ENCODE measurements at places on chromosomes 6 and 20.

DNA sequence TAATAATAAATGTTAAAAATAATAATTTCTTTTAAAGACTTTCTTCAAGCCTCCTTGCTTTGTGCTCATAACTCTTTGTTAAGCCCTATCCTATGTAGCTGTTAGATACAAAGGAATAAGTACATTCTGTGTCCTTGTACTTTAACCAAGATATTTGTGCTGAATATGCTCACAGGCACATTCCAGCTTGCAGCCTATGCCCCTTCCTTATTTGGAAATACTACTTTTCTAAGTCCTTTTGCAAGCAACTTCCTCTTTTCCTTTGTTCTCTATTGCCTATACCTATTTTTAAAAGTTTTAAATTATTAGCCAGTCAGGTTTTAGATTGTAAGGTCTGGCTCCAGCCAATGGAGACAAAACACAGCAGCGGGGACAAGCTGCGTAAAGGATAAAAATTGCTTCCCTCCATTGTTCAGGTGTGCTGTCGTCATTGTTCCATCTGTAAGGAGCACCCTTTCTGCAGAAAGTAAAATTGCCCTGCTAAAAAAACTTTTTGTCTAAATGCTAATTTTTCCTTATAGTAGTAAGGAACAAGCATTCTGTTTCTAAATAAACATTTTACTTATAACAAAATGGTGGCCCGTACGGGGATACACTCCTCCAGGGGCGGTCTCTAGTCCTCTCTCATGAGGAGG is 80.2 kb downstream of the SYTL3 start:
- no peak for DNase-seq

GRCh38 chr6:26613689-26614683 is 17.2 kb downstream of the ABT1 start:
- DNase-seq = no peak

- DNase-seq = peak; percentile 7
Observed at GRCh38 chr6:151765444-151765886, 42.0 kb upstream of the ESR1 start.

- DNase-seq = no peak
Observed at GRCh38 chr6:129124347-129124746, 241.4 kb downstream of the LAMA2 start.

DNA sequence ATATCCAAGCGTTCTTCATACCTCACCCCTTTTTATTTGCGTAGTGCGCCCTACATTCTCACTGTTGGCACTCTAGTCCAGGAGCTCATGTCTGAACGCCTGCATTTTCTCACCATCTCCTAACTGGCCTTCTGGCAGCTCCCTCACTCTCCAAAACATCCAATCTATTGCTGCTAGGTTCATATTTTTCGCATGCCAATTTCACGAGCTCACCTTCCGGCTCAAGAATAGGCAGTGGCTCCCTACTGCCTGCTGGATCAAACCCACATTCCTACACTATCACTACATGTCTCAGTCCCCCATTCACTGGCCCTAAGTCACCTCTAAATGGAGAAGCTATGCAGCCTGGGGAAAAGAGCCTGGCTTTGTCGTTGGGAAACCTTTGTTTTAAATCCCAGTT is 115.0 kb downstream of the IPCEF1 start:
- no peak for DNase-seq

- peak; percentile 72 for DNase-seq
Observed at GRCh38 chr20:5845681-5846615, 95.7 kb downstream of the SHLD1 start.

GRCh38 chr20:44832724-44833123 is 22.4 kb upstream of the RIMS4 start:
- DNase-seq = peak; percentile 43

DNA sequence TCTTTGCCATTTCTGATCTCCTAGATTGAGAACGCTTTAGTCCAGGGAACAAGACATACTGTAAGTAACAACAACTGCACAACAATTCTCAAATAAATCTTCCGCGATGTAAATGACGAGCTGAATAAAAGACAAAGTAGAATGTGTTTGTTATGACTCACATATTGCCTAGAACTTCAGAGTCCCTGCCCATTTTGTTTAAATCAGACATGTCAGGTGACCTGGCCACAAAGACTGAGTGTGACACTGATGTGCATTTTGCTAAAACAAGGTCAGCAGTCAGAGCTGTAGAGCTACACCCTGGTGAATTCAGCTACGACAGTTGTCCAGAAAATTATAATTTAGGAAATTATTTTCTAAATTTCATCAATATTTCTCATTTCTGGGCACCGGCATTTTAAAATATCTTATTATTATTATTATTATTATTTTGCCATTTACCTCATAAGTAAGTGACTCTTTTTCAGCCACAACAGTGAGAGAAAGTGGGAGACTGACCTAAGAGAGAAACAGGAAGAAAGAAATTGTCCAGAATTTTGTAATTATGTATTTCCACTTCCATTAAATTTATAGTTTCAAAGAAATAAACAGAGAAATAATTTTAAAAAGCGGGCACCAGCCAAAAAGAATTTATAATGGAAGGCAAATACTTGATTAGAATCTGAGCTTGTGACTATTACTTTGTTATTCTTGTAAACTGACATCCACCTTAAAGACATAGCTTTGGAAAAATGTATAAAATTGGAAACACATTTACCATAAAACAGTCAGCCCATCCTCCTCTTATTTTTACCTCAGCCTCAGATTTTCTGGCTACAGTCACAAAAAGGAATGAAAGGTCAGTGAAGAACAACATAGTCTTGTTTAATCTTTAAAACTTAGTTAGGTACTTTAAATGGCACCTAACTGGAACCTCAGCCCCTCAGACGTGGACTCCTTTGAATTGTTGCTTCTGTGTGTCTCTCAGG is 157.0 kb upstream of the CITED2 start:
- DNase-seq = no peak

DNA sequence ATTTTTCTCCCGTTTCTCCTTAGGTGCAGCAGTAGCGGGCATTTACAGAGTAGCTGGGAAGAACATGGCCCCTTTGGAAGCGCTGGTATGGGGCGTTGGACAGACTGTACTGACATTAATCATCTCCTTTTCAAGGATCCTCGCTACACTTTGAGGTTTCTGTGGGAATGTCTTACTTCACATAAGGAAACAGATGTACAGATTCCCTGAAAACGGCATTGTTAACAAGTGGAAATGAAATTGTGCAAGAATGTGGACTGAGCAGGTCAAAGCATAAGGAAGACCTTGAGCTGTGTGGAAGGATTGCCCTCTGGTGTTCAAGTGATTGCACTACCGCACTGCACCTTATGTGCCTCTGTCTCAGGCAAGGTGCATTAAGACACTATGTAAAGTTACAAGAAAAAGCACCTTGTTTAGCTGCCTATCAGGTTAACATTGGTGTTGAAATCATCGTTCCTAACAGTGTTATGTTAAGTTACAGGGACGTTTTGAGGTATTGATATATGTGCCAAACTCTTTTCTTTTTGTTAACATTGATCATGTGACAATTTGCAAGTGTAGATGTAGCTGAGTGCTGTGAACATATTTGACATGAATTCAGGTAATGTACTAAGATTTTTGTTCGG is 38.0 kb downstream of the TMEM170B start:
- peak; percentile 17 for DNase-seq

GRCh38 chr6:19417713-19418112 is 419.5 kb upstream of the ID4 start:
- DNase-seq = no peak

DNA sequence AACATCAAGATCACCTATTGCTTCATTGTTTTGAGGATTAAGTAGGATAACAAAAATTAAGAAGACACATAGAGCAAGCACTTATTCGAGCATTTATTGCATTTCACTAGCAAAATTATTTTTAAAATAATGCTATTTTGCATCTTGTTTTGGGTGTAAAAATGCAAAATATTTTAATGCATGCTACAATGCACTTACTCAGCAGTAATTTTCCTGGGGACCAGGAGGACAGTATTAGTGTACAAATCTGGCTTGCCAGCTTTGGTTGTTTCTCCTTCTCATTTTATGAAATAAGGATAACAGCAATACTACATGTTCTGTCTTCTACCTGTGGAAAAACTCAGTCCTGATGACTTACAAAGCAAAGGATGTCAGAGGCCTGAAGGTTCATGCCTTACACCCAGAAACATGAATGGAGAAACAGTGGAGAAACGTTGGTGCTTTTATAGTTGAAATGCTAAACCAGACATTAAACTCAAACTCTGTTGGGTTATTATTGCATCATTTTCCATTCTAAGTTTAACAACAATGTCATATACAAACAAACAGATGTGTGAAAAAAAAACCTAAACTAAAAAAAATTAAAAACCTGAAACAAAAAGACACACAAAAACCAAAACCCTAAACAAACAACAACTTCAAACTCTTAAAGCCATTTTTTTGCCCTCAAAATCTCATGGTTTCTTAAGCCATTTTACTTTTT is 50.2 kb upstream of the ATXN1 start:
- DNase-seq = no peak

- no peak for DNase-seq
Observed at GRCh38 chr6:3987576-3987975, 91.4 kb downstream of the FAM217A start.

- DNase-seq = no peak
Observed at GRCh38 chr6:107800564-107801164, 23.4 kb downstream of the SCML4 start.

GRCh38 chr20:61322151-61322865 is 70.2 kb downstream of the CDH4 start:
- no peak for DNase-seq

- no peak for DNase-seq
Observed at GRCh38 chr6:57147401-57147800, 24.7 kb upstream of the BAG2 start.

GRCh38 chr20:41617059-41617901 is 897 bp downstream of the CHD6 start:
- DNase-seq = no peak

GRCh38 chr6:154161689-154162088 is 122.6 kb downstream of the OPRM1 start:
- no peak for DNase-seq

- no peak for DNase-seq
Observed at GRCh38 chr20:14538433-14538832, 201.0 kb upstream of the FLRT3 start.

DNA sequence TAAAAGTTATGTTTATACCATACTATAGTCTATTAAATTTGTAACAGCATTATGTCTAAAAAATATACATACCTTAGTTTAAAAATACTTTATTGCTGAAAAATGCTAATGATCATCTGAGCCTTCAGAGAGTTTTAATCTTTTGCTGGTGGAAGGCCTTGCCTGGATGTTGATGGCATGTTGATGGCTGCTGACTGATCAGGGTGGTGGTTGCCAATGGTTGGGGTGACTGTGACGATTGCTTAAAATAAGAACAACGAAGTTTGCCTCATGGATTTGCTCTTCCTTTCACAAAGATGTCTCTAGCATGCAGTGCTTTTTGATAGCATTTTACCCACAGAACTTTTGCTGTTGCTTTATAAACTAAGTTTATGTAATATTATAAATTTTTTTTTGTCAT is 68.6 kb downstream of the QKI start:
- no peak for DNase-seq

- DNase-seq = no peak
Observed at GRCh38 chr6:129863664-129864063, 2.5 kb upstream of the TMEM244 start.

DNA sequence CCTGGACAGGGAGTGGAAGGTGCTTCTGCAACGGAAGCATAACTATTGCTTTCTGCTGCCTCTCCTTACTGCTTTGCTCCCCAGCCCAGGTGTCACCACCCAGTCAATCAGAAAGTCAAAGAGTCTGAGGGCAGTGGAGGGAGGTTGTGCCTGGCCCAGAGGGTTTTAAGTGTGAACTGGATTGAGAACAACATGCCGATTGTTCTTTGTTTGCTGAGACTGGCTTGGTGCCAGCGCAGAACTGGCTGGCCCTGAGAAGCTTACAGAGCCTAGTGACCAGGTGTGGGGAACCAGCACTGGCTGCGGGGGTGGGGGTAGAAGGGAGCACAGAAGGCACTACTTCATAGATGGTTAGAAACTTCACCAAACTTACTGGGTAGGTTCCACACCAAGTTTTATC is 31.1 kb upstream of the ENPP4 start:
- no peak for DNase-seq

DNA sequence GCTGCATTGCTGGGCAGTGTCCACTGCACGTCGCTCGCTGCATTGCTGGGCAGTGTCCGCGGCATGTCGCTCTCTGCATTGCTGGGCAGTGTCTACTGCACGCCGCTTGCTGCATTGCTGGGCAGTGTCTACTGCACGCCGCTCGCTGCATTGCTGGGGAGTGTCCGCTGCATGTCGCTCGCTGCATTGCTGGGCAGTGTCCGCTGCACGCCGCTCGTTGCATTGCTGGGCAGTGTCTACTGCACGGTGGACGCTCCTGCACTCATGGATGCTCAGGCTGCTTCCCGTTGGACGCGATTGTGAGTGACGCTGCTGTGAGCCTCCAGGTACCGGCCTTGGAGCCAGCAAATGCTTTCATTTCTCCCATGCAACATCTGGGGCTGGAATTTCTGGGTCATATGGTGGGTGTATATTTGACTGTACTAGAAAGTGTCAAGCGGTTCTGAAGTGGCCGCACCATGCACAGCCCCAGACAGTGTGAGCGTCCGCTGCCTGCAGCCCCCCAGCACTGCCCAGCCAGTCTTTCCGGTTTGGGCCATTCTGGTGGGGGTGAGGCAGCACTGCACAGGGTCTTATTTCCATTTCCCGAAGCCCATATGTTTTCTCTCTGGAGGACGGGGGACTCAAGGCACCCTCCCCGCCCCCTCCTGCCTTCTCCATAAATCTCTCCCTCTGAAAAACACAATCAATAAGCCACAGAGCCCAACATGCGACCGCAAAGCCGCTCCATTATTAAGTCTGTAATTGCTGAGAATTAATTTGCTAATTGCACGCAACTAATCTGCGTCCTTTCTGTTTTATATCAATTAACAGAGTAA is 97.4 kb downstream of the YTHDF1 start:
- DNase-seq = no peak

DNA sequence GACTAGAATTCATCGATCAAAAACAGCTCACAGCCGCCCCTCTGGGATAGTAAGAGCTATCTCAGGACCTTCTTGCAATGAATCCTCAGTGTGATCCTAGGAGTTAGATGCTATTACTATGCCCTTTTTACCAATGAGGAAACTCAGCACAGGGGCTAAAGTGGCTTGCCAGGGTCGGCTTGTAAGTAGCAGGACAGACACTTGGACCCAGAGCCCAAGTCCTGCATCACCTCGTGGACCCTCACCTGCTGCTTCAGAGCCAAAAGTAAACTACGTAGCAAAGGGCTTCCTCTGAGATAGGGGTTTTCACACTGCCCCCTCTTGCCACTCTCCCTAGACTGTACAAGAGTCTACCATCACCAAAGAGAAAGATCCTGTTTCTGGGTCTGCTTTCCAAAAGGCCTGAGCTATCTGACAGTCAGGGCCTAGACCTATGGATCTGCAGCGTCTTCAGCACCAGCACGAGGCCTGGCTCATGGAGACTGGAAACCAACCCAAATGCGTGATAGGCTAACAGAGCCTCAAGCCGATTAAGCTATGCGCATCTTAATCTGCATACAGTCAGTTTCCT is 172.3 kb downstream of the ANKRD60 start:
- DNase-seq = no peak

GRCh38 chr6:14720411-14721102 is 525.3 kb upstream of the JARID2 start:
- DNase-seq = no peak

- no peak for DNase-seq
Observed at GRCh38 chr20:37919389-37920040, 16.6 kb downstream of the VSTM2L start.

- DNase-seq = no peak
Observed at GRCh38 chr6:145588981-145589380, 146.3 kb downstream of the EPM2A start.

GRCh38 chr6:44537306-44538049 is 150.0 kb downstream of the CDC5L start:
- DNase-seq = no peak

- DNase-seq = no peak
Observed at GRCh38 chr20:25254986-25255680, 7.2 kb downstream of the PYGB start.

GRCh38 chr20:1035466-1035865 is 33.4 kb upstream of the RSPO4 start:
- DNase-seq = no peak

Data from DMS 273 treated with DMSO at 0.1 percent for 48 hours (cell line).